ENCODE measurements at places on chromosomes 7 and 10.
A peak's percentile ranks its signal among the peaks of the same experiment; 100 is the strongest.

GRCh38 chr10:132570771-132571649, 33.4 kb downstream of the INPP5A start:
- H3K27me3 ChIP-seq = no peaks in the 10 kb centered on the region
- H3K27ac ChIP-seq = 0 out of 2 replicates have a peak overlapping the region, but pooled peaks have one; percentile 31
- H3K4me3 ChIP-seq = no peak overlapping the region
- H3K4me1 ChIP-seq = peaks cover 18% of the 10 kb centered on the region

GRCh38 chr7:376306-377079, 86.5 kb downstream of the FOXL3 start:
- H3K4me3 ChIP-seq = no peak overlapping the region
- no peaks in the 10 kb centered on the region for H3K27me3 ChIP-seq
- no peaks in the 10 kb centered on the region for H3K36me3 ChIP-seq
- H3K27ac ChIP-seq = no peak overlapping the region

GRCh38 chr10:130179640-130180039, 43.4 kb downstream of the GLRX3 start:
- DNase-seq = peak; percentile 45
- H3K36me3 ChIP-seq = peaks cover 81% of the 10 kb centered on the region

GRCh38 chr10:43292755-43293676, 26.2 kb upstream of the RASGEF1A start:
- no peak overlapping the region for H3K4me3 ChIP-seq
- peaks cover 5% of the 10 kb centered on the region for H3K4me1 ChIP-seq
- no peaks in the 10 kb centered on the region for H3K36me3 ChIP-seq

GRCh38 chr7:34117573-34117972, 212.2 kb downstream of the BMPER start:
- H3K4me1 ChIP-seq = no peaks in the 10 kb centered on the region
- H3K27me3 ChIP-seq = no peaks in the 10 kb centered on the region
- no peak overlapping the region for H3K27ac ChIP-seq
- no peak overlapping the region for H3K4me3 ChIP-seq
- no peaks in the 10 kb centered on the region for H3K36me3 ChIP-seq

- H3K4me3 ChIP-seq = no peak overlapping the region
- no peak for DNase-seq
- no peaks in the 10 kb centered on the region for H3K4me1 ChIP-seq
- no peaks in the 10 kb centered on the region for H3K27me3 ChIP-seq
- H3K36me3 ChIP-seq = no peaks in the 10 kb centered on the region
Measured at GRCh38 chr10:4332764-4333458, 493.1 kb upstream of the AKR1E2 start.

DNA sequence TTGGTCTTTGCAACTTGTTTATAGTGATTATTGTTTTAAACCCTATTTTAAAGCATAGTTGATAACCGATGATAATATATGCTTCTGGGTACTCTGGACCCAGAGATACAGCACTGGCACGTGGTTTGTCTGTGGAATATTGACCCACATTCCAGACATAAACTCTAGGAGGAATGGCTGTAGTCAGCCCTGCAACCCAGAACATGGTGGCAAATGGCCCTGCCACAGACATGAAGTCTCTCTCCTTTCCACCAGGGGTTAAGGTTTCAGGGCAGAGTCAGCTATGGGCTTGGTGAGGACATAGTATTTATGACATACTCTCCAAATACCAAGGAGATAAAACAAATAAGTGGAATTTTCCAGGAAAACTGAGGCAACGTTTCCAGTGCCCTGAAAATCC, 83.6 kb downstream of the NAMPT start:
- H3K4me3 ChIP-seq = no peak overlapping the region
- no peak overlapping the region for H3K27ac ChIP-seq
- no peaks in the 10 kb centered on the region for H3K4me1 ChIP-seq
- peaks cover 33% of the 10 kb centered on the region for H3K27me3 ChIP-seq

GRCh38 chr10:58409956-58410610, 24.9 kb downstream of the TFAM start:
- no peak for DNase-seq
- no peaks in the 10 kb centered on the region for H3K27me3 ChIP-seq
- no peaks in the 10 kb centered on the region for H3K36me3 ChIP-seq
- no peak overlapping the region for H3K27ac ChIP-seq
- H3K4me1 ChIP-seq = no peaks in the 10 kb centered on the region

DNA sequence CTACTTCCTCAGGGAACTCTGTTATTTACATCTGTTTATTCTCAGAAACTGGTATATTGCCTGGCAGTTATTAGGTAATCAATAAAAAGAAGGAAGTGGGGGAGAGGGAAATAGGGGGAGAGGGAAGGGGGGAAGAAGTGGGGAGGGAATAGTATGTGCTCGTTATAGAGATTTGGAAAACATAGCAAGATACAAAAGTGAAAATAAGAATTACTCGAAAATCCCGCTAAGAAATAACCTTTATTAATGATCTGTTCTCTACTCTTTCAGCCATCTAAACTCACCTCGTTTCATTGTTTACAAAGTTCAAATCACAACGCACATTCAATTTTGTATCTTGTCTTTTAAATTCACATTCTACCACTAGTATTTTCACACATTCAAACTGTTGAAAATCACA, 63.0 kb upstream of the CDCA7L start:
- H3K27ac ChIP-seq = no peak overlapping the region
- H3K36me3 ChIP-seq = no peaks in the 10 kb centered on the region
- H3K4me1 ChIP-seq = no peaks in the 10 kb centered on the region
- peaks cover 34% of the 10 kb centered on the region for H3K27me3 ChIP-seq
- no peak overlapping the region for H3K4me3 ChIP-seq

- peaks cover 11% of the 10 kb centered on the region for H3K4me1 ChIP-seq
- peak; percentile 32 for DNase-seq
- H3K27me3 ChIP-seq = no peaks in the 10 kb centered on the region
- no peak overlapping the region for H3K27ac ChIP-seq
Measured at GRCh38 chr7:128869944-128870285, 7.3 kb downstream of the ATP6V1F start.

- peak; percentile 67 for DNase-seq
- no peaks in the 10 kb centered on the region for H3K27me3 ChIP-seq
- peak overlapping the region; percentile 95 for H3K27ac ChIP-seq
- peaks cover 55% of the 10 kb centered on the region for H3K4me1 ChIP-seq
- H3K4me3 ChIP-seq = no peak overlapping the region
- no peaks in the 10 kb centered on the region for H3K36me3 ChIP-seq
Measured at GRCh38 chr10:6543431-6544005, 36.6 kb downstream of the PRKCQ start.

- H3K27ac ChIP-seq = no peak overlapping the region
- no peaks in the 10 kb centered on the region for H3K4me1 ChIP-seq
- no peak overlapping the region for H3K4me3 ChIP-seq
- no peak for DNase-seq
Measured at GRCh38 chr7:40918701-40919271, 784.0 kb downstream of the SUGCT start.
